Activated CD4-positive, alpha-beta memory T cell treated with anti-CD3 and anti-CD28 coated beads, Interleukin-2, amount 10 ng/mL, durations not matched to agents 7 days and 5 days (primary cell): ENCODE measurements at places on chromosomes 16 and 17. TPM values are rescaled to one million over a fixed set of nuclear protein-coding genes. Genes with fewer than 3 reads are reported as not detected.

Gene CFAP97D1
- not detected for total RNA-seq

Gene KRT36
- not detected for total RNA-seq

Gene CRYBA1
- total RNA-seq, result not detected

Gene CCL18
- not detected for total RNA-seq
